ENCODE measurements at places on chromosomes 4 and X. TPM values are rescaled to one million over a fixed set of nuclear protein-coding genes. Genes with fewer than 3 reads are reported as not detected.

Gene ZCCHC18
- total RNA-seq = 0.07 TPM

Gene STATH
- not detected for total RNA-seq

Gene LRP2BP
- 0.09 TPM for total RNA-seq

Gene NAP1L3
- total RNA-seq = 0.37 TPM

Gene FAAH2
- not detected for total RNA-seq

Gene PPP4R3C
- total RNA-seq = not detected

Data from A549 treated with DMSO at 1 μM for 4 hours (cell line).